ENCODE measurements at places on chromosomes 16 and 17.
A peak's percentile ranks its signal among the peaks of the same experiment; 100 is the strongest.

DNA sequence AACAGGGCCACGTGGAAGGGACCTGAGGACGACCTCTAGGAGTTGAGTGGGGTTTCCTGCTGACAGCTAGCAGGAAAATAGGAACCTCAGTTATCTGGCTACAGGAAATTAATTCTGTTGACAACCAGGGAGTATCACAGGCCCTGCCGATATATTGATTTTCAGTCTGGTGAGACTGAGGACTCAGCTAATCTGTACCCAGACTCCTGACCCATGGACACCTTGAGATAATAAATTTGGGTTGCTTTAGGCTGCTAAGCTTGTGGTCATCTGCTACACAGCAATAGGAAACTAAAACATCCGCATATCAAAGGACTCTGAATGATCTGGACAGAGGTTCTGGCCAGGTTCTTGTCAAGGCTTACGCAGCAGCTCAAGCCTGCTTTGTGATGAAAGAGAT is 80.8 kb upstream of the CNEP1R1 start:
- DNase-seq: no peak

DNA sequence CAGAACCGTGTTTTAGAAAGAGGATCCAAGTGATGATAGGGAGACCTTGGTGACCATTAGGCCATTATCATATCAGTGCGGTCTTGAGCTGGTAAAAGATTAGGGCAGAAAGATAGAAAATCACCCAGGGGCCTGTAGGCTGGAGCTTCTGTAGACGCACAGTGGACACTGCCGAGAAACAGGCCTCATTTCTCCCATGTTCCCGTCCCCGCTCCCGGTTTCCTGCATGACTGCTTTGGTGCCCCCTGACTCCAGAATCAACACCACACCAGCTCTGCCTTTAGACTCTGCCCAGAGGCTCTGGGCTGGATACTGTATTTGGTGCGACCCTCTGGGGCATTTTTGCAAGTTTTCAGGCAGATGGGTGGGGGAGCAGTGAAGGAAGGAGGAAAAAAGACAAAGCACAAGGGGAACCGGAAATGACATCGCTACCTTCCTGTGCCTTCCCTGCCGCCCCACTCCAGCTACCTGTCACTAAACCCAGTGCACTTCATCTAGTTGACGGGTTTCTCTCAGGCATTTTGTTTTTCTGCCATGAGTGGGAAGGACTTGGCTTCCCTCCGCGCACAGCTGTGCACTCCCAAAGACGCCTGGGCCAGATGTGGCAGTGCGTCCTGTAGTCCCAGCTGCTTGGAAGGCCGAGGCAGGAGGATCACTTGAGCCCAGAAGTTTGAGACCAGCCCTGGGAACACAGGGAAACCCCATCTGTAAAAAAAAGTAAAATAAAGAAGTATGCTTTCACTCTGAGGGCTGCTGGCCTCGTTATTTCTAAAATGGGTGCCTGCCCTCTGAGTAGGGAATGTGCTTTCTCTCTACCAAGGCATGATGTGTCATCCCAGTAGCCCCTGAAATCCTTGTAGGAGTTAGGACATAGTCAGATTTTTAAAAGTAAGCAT is 214.1 kb downstream of the RPTOR start:
- DNase-seq: no peak

DNA sequence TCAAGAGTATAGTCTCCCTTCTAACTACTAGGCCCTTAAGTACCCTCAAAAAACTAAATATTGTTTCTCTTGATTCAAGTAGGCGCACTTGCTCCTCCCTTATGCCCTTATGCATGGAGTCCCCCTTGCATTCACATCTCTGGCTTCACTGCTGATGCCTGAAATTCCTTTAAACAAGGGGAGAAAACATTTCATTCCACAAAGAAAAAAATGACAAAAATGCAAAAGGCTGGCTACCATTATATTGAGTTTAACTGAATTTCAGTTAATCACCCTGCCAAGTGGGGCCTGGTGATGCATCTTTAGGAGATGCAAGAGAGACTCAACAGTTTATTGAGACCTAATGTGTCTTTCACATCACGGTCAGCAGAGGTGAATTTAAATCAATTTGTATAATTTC is 35.6 kb downstream of the CRLF3 start:
- DNase-seq: peak; percentile 40

GRCh38 chr16:54062361-54063278 is 224.0 kb downstream of the IRX3 start:
- DNase-seq: no peak

DNA sequence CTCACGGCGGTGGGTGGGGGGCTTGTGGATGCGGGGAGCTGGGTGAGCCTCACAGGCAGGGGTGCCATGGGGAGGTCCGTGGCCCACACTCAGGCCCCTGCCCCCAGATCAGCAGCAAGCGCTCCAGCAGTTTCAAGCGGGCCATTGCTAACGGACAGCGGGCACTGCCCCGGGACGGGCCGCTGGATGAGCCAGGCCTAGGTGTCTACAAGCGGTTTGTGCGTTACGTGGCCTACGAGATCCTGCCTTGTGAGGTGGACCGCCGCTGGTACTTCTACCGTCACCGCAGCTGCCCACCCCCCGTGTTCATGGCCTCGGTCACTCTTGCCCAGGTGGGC is 1.1 kb downstream of the RHBDL1 start:
- no peak for DNase-seq

GRCh38 chr17:75637551-75637950 is 4.3 kb downstream of the SMIM5 start:
- DNase-seq: no peak

DNA sequence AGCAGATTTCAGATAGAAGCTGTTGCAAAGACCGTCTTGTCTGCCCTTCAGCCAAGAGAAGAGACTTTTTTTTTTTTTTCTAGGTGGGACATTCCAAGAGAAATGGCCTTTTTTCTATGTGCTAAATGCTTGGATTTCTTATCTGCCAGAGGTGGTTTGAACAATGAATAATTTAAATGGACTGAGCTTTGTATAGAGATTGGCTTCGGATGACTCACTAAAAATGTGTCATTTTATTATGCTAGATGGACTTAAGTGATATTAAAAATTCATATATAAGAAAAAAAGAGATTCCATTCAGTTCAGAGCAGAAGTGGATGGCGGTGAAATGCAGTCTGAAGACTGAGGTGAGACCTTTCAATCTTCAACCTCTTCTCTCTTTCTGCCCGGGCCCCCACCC is 58.4 kb downstream of the MEAK7 start:
- DNase-seq: peak; percentile 8

- no peak for DNase-seq
These were observed 5.1 kb downstream of the CLEC16A start for GRCh38 chr16:10949424-10949970.

DNA sequence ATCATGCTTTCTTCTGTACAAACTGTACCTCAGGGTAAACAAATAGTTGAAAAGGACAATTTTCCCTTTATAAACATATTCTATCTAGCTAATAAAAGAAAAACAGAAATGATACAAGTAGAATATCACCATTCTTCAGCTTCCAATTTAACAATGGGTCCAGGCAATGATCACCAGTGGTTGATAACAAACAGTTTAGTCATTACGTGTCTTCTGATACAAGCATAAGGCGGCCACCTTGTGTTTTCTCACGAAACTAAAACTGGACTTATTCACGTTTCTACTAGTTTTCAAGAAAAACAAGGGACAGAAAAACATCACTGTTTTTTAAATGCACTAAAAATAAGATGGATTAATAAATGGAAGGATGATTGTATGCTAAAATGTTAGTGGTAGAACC is 58.3 kb downstream of the STH start:
- DNase-seq: no peak

GRCh38 chr17:37182786-37183465 is 192.9 kb upstream of the C17orf78 start:
- DNase-seq: peak; percentile 16

- peak; percentile 85 for DNase-seq
These were observed 3.6 kb upstream of the WDR81 start for GRCh38 chr17:1720856-1721386.

DNA sequence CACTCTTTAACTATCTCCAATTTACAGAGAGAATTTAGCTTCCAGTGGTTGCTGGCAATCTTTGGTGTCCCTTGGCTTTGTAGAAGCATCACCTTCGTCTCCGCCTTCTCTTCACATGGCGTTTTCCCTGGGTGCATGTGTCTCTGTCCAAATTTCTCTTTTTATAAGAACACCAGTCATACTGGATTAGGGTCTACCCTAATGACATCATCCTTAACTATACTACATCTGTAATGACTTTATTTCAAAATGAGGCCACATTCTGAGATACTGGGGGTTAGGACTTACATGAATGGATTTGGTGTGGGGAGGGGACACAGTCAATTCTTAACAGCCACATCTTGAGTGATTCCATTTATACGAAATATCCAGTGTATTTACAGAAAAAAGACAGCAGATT is 22.2 kb downstream of the CACNG4 start:
- no peak for DNase-seq

DNA sequence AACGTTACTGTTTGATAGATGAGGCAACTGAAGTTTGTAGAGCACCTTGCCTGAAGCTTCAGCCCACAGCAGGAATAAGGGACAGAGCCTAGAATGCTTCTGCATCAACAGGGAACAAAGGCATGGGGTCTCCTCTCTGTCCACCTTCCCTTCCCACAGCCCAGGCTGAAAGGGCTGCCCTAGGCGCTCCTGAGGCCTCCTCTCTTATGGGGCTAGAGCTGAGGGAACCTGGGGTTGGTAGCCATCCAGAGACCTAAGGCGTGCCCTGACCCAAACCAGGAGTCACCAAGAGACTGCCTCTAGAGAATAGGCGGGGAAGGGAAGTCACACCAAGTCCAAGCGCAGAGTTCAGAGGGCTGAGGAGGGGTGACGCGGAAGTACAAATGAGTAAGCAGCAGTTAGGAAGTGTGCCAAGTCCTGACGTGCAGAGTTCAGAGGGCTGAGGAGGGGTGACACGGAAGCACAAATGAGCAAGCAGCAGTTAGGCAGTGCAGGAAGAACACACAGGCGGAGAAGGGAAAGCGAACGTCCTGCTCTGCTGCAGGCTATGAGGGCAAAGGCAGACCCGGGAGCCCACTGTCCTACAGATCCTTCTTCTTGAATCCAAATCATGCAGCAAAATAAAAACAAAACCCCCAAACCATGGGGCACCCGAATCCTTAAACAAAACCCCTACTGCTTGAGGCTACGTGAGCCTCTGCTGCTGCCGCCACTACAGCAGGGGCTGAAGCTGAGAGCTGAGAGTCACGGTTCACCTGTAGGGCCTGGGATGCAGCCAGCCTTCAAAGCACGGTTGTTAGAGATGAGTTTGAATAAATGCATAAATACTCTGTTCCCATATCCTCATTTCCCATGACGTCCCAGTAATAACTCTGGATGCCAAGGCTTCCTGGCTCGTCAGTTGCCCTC is 2.7 kb upstream of the SPG7 start:
- DNase-seq: no peak

GRCh38 chr16:22296225-22297113 is 740 bp upstream of the POLR3E start:
- DNase-seq: peak; percentile 23

DNA sequence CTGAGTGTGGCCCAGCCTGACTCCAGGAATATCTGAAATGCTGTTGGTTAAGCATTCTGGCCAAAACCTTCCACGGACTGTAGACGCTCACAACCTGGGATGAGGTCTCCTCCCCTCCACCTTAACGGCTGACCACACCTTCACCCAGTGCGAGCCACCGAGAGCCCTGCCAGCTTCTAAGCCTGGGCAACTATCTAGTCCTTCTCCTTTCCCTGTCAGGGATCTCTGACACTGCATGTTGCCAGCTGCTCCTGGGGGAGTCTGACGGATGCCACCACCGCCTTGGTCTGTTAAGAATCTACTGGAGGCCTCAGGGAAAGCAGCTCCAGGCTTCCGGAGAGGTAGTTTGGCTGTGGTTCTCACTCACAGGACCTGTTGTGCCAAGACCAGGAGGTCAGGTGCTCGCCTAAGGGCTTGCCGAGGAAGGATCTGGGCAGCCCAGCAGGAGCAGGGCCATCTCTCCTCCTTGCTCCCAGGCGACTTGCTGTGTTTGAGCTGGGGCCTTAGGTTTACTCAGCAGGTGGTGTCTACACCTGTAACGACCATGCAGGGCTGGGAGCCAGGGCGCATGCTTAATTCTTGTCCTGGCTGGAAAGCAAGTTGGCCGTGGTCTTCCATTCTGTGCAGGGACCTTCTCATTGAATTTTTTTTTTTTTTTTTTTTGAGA is 111.8 kb downstream of the NTN1 start:
- no peak for DNase-seq

- DNase-seq: no peak
These were observed 4.7 kb upstream of the MYH1 start for GRCh38 chr17:10523064-10523463.

- DNase-seq: no peak
These were observed 24.7 kb downstream of the GDE1 start for GRCh38 chr16:19497176-19497575.

DNA sequence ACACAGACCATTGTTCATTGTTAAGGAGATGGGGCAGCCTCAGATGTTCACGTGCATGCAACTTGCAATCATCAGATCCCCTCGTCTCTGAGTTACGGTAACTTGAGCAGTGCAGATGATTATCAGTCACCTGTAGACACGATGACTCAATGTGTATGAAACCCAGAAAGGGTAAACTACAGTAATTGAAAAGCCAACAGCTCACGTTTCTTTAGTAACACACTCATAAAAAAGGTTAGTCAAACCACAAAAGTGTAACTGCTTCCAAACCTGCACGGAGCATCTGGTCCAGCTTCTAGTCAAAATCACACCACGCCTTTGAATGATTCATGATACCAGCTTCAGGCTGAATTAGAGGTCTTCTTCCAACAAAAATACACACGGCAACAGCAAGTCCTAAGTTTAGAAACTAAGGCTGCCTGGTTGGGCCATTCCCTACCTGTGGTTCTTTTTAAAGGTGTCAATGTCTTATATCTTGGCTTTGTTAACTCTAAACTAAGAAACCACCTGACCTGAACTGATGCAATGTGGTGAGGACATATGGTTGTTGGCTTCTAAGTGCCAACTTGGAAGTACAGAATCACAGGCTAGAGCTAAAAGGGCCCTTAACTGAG is 32.3 kb downstream of the GRB7 start:
- DNase-seq: no peak

DNA sequence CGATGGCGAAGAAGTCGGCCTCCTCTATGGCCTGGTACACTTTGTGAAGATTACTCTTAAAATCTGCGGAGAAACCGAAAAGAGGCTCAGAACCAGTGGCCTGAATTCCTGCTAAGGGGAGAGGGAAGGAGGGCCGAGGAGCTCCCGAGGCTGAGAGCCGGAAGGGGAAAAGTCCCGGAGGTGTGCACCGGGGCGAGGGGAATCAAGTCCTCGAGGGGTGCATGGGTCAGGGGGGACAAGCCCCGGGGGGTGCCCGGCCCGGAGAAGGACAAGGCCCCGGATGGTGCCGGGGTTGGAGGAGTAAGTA is 495 bp downstream of the PARN start:
- no peak for DNase-seq

DNA sequence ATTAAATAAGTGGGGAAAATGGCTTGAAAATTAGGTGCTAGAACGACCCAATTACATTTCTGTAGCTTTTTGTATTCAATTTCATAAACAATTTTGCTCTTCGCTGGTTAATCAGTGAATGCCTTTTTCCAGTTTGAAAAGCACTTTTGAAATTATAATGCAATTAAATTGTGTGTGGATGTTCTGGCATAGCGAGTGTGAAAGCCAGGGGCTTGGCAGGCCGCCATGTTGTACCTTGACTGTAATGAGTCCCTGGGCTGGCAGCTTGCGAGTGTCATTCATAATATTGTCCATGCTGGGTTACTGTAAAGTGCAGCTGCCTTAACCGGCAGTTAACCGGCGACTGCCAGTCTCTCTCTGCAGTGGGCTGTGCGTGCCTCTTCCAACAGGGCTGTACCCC is 177.8 kb downstream of the CCDC182 start:
- DNase-seq: no peak

GRCh38 chr17:4854111-4854681 is 21.1 kb downstream of the MINK1 start:
- no peak for DNase-seq
